ENCODE measurements at places on chromosomes 7 and 10. TPM values are rescaled to one million over a fixed set of nuclear protein-coding genes. Genes with fewer than 3 reads are reported as not detected.

GRCh38 chr7:101370836-101371235 is 8.2 kb downstream of the COL26A1 start:
- peaks cover 9% of the 10 kb centered on the region for H3K4me1 ChIP-seq
- DNase-seq = no peak
- H3K4me3 ChIP-seq = no peak overlapping the region
- no peaks in the 10 kb centered on the region for H3K36me3 ChIP-seq

Gene OR2A42
- total RNA-seq = not detected

GRCh38 chr10:122172361-122173008 is 98.6 kb upstream of the BTBD16 start:
- H3K27me3 ChIP-seq = no peaks in the 10 kb centered on the region
- peaks cover 19% of the 10 kb centered on the region for H3K4me1 ChIP-seq
- H3K27ac ChIP-seq = no peak overlapping the region

- no peaks in the 10 kb centered on the region for H3K27me3 ChIP-seq
- H3K36me3 ChIP-seq = no peaks in the 10 kb centered on the region
- H3K4me3 ChIP-seq = no peak overlapping the region
- DNase-seq = no peak
- no peak overlapping the region for H3K27ac ChIP-seq
These were observed 98.8 kb upstream of the AGR3 start for GRCh38 chr7:16980539-16980938.

DNA sequence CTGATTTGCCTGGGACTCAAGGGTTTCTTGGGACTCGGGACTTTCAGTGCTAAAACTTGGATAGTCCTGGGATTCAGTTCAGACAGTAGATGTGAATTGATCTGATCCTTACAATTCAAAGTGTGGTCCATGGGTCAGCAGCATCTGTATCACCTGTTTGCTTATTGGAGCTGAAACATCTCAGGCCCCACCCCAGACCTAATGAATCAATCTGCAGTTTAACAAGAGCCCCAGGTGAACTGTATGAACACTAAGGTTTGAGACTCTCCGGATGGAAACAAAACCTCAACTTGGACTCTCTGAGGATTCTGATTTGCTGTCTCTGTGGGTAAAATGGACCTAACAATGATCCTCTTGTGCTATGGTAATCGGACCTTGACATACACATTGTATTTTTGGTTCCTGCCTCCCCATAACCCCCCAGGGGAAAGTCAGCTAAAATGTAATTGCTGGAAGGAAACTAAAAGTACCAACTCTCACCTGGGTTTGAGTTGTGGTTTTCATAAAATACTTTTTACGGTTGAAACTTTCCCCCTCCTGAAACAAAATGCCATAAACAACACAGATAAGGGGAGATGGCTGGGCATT is 11.7 kb downstream of the CYP26A1 start:
- no peak overlapping the region for H3K27ac ChIP-seq
- no peak overlapping the region for H3K4me3 ChIP-seq
- DNase-seq = no peak
- H3K27me3 ChIP-seq = no peaks in the 10 kb centered on the region
- H3K36me3 ChIP-seq = no peaks in the 10 kb centered on the region
